Endothelial cell (in vitro differentiated cells): ENCODE measurements at places on chromosomes 4 and X.

- no peak for DNase-seq
Measured at GRCh38 chr4:74217365-74217764, 59.4 kb downstream of the MTHFD2L start.

GRCh38 chrX:31353095-31353494 lies 281.3 kb upstream of the FTHL17 start:
- DNase-seq, result no peak

DNA sequence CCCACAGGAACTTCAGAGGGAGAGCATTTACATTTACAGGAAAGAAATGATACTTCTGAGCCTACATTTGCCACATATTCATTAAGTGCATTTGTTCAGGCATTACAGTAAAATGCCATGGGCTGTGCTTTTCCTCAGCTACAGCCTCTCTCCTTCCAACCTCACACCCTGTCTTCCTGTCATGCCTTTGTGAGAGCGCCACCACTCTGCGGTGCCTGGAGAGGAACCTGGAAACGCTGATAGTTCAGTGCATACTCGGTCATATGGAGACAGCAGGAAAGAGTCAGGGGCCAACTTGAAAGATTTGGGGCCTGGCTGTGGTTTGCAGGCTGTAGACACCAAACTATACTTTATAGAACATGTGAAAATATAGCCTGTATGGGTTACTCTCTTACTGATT lies 40.5 kb downstream of the NFKB1 start:
- peak; percentile 53 for DNase-seq

DNA sequence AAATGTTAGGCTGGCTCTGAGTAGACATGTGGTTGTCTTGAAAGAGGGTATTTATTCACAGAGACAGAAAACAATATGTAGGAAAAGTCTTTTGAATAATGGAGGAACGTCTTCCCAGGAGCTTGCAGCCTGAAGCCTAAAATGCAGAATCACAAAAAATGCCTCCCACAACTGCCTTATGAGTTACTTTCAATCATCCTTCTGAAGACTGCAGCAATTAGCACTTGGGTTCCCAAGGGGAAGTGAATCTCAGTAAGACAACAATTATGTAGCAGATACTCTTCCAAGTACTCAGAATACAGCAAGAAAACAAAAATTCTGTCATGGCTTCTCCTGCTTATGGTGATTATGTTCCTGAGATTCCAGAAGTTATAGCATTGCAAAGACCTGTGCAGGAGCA lies 166.6 kb upstream of the TBL1X start:
- DNase-seq, result no peak
